ENCODE measurements at places on chromosomes 4 and X.

GRCh38 chrX:72307646-72308051 is 1.9 kb upstream of the CITED1 start:
- DNase-seq: no peak

- no peak for DNase-seq
Observed at GRCh38 chr4:164802301-164802901, 48.5 kb downstream of the SMIM31 start.

DNA sequence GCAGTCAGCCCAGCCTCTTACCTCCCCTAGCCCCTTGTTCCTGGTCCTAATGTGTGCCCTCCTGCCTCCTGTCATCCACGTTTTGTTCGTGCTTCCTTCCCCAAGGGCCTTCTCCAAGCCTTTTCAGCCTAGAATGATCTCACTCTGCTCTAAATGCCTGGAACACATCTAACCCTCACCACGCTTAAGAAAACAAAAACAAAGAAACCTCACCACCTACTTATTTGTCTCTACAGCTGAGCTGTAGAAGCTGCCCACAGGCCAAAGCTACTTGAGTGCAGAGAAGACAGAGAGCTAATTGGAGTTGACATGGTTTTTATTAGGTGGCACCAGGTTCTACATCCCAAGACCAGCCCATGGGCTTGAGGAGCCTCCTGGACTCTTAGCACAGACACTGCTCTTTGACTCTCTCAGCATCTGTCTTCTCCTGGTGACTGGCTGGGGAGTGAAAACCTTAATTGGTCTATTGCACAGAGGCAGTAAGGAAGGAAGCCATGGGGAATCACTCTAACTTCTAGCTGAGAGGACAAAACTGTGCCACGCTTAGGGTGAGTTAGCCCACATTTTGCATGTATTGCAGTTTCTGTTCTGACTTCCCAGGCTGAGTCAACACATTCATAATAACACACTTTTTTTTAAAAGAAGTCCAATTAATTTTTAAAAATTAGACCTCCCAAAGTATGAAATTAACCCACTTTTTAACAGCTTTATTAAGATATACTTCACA is 52.3 kb upstream of the PDK3 start:
- no peak for DNase-seq

DNA sequence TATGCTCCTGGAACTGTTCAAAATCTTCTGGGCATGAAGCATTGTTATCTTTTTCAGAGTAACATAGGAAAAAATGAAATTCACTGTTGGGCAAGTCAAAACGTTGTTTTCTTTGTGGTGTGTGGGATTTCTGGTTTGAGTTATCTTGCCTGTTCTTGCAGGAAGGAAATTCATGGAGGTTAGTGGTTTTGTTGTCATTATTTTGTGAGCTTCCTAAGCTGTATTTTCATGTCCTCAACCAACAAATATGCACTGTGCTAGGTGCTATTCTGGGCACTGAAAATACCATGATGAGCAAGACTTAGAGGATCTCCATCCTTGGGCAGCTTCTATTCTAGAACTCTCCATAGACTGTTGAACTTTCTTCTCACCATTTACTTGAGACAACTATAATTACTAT is 16.9 kb downstream of the SPINK2 start:
- DNase-seq: no peak

GRCh38 chr4:112403101-112403945 is 106.2 kb downstream of the ALPK1 start:
- DNase-seq: no peak

- peak; percentile 82 for DNase-seq
Observed at GRCh38 chr4:183986971-183987946, 82.2 kb downstream of the STOX2 start.

DNA sequence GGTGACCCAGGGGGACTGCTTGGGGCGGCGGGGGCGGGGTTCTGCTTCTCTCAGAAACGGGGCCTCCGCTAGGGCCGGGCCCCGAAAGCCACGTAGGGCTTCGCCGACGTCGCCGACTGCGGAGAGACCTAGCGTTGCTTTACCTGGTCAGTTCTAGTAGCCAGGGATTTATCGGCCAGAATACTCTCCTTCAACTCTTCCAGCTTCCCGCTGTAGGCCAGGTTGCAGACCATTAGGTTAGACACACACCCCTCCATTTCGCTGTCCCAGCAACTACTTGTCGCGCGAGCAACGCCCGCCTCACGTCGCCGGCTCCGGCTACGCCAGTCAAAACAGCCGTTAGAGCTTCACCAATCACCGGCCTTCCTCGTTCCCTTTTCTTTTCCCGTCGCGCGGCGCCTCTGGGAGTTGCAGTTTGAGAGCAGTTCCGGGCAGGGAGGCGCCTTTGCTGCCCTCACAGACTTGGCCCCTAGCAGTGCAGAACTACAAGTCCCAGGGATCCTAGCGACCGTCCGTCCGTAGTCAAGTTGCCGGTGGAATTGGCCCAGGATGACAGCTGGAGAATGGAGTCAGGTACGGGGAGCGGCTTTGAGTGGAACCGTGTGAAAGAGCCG is at the start of the genes ATG4A and PSMD10:
Gene ATG4A (plus strand): TSS at position 515 of the 614 bp plus-strand sequence. CDS start 49 bp downstream, at position 564.
Gene PSMD10 (minus strand): TSS at position 279 of the 614 bp plus-strand sequence. CDS start 22 bp downstream, at position 257.
- peak; percentile 96 for DNase-seq

- DNase-seq: no peak
Observed at GRCh38 chrX:149853925-149854324, 27.1 kb upstream of the MAGEA8 start.

DNA sequence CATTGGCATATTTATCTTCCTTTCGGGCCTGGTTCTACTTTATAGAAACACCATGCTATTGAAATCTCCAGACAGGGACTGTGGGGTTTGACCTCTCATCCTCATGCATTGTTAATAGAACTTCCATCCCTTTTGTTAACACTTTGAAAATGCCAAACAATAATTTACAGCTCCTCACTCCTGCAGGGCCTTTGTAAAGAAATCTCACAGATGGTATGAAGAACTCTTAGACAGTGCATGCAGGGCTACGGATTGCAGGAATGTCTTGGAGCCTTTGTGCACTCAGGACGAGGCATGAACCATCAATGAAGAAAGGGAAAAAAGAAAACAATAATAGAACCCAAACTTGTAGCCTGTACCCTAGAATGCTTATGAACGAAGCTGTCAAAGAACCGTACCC is 92.8 kb upstream of the TMEM47 start:
- DNase-seq: no peak

DNA sequence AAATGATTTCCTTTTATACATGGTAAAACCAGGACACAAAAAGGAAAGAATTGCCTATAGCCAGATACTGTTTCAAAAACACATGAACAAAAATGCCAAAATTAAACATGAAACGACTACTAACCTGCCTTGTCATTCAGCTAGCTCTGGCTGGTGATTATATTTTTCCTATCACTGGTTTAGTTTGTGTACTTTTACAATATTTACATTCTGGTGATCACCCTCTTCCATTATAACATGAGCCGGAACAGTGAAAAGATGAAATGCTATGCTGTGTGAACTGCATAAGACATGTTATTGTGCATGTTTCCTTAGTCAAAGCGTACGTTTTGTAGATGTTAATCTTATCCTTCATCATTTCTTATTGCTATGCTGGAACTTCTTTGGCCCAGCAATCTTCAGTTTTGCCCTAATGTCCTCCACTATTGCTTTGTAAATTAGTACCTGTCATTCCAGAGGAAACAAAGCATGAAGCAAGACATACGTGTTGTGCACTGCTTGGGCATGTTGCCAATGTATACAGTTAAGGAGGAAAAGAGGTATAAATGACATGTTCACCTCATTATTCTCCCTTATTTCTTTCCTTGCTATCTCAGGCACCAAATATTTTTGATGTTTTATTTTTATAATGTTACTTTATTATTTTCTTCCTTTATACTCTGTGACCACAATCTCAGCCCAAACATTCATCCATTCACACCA is 386.3 kb downstream of the ARHGAP24 start:
- no peak for DNase-seq

- no peak for DNase-seq
Observed at GRCh38 chr4:187999406-187999932, 3.9 kb downstream of the ZFP42 start.

- no peak for DNase-seq
Observed at GRCh38 chrX:9286234-9286633, 178.6 kb upstream of the TBL1X start.

DNA sequence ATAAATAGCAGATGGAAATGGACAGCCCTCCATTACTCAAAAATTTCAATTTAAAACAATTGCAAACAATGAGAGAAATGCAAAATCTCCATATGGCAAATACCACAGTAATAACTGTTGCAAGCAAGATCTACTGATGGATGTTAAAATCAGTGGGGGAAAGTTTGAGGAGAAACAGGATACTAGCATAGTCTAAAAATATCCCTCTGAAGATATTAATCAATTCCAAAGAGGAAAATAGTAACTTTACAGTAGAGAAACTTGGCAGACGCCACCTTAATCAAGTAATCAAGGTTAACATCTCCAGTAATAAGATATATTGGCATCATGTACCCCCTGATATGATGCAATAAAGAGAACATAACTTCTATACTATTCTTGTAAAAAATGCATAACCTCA is 344.8 kb downstream of the ZNF674 start:
- no peak for DNase-seq

- DNase-seq: no peak
Observed at GRCh38 chr4:118367872-118368271, 15.1 kb upstream of the PRSS12 start.

DNA sequence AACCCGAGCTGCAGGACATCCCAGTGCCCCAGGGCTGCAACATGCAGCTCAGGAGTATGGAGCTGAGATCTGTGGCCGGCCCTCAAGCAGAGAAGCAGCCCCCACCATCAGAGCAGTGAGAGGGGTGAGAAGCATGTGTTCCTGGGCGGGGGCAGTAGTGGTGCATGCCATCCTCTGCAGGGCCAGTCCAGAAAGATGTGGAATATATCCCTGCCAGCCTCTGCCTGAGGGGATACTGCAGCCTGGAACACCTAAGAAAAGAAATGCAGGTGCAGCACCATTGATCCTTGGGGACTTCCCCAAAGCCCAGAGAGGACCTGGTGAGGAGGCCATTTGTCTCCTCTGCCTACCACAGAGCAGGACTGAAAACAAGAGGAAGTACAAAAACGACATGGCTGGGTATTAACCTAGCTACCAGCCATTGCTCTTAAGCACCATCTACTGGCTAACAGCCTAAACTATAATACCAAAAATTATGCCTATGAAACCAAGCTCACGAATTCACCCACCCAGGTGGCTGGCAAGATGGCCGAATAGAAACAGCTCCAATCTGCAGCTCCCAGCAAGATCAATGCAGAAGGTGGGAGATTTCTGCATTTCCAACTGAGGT is 158.8 kb downstream of the ADGRA3 start:
- DNase-seq: no peak

GRCh38 chr4:119046263-119046662 is 89.4 kb upstream of the MYOZ2 start:
- DNase-seq: no peak

DNA sequence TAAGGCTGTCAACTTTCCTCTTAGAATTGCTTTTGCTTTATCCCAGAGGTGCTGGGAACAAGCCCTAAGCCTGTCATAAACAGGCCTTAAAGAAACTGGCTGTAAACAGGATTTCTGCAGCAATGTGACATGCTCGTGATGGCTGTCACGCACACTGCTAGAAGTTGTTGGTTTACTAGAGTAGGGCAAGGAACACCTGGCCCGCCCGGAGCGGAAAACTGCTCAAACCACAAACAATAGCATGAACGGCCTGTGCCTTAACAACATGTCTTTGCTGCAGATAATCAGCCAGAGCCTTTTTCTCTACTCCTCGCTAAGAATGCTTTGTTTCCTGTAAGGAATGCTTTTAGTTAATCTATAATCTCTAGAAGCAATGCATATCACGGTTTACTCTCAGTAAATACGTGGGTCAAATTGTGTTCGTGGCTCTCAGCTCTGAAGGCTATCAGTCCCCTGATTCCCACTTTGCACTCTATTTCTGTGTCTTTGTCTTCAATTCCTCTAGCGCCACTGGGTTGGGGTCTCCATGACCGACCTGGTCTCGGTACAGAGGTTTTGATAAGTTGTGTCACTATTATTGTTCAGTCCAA is 318.3 kb downstream of the GLUD2 start:
- no peak for DNase-seq

- DNase-seq: no peak
Observed at GRCh38 chr4:41844327-41844726, 90.9 kb upstream of the TMEM33 start.

DNA sequence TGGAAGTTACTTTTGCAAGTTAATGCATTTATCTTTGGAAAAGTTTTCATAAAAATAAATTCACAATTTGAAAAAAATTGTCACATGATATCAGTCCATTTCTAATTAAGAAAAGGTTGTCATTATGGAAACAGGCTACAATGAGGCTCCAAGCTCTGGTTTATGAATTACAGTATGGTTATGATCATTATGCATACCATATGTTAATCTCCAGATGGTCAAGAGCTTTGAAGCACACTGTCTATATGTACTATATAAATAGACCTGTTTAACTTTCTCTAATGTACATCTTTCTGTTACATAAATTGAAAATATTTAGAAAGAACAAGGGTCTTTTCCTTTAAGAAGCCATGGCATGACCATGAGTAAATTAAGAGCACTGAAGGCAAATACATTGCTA is 2338.8 kb downstream of the PCDH7 start:
- DNase-seq: no peak

DNA sequence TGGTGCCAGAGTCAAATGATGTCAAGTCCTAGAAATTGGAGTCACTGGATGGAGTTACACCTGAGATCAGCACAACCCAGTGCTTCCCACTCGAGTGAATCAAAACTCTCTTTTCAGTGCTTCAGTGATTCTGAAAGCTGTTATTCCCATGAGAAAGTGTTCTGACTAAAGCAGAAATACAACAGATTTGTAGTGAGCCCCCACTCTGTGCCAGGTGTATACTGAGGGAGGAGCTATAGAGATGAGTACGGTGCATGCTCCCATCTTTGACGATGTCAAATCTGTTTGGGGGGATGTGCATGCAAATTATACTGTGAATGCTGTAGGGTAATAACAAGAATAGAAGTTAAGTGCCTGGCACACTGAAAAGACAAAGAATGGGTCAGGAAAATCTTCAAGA is 330.2 kb downstream of the HS3ST1 start:
- DNase-seq: no peak

DNA sequence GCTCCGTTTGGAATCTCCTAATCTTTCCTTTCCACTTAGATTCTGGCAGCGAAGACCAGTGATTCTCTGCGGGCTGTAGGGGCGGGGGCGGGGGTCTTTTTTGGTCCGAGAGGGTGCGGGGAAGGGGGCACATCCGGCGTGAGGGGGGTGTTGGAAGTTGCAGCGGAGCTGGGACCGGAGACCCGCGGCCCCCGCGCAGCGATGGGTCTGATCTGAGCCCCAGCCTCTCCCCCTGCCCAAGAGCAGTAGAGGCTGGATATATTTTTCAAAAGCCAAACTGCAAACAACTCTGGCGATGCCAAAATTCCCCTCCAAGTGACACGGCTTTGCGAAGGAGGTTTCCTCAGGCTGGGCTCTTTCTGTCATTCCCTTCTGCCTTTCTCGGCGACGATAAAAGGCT is 355 bp downstream of the GRID2 start:
- DNase-seq: no peak

DNA sequence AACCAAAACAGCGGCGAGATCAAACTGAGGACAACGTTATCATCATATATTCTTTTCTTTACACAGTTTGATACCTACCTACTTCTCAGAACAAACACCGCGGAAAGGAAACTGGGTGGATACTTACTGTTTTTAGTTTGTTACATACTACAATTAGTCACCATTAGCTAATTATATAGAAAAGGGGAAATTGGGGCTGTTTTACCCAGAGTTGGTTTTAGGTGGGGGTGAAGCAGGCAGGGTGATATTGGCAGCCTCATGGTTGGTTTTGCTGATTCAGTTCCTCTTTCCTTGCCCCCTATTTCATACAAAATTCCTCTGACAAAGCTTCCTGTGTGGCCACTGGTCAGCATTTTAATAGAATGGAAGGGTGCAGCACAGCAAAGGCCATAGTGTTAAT is 77.8 kb downstream of the SORBS2 start:
- no peak for DNase-seq
